Stimulated activated CD8-positive, alpha-beta memory T cell treated with anti-CD3 and anti-CD28 coated beads, Interleukin-7, amount 100 ng/mL, for 1 hour (primary cell): ENCODE measurements at places on chromosomes 6 and 20.

- DNase-seq: no peak
Observed at GRCh38 chr6:109013656-109014305, 80.9 kb downstream of the SESN1 start.

DNA sequence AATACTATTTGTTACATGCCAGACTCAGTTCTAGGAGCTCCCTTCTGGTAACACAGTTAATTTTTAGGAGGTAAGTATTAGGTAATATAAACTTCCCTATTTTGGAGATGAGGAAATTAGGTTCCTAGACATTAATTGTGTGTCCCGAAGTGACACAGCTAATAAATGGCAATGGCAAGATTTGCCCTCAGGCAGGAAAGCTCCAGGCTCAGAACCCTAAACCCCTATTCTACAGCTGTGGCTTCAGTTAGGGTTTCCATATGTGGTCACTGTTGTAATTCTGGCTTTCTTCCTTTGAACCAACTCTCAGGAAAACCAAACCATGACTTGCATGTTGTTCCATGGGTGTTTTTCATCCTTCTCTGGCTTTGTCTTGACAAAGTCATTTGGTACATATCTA is 188.2 kb downstream of the PLCB1 start:
- DNase-seq: no peak

DNA sequence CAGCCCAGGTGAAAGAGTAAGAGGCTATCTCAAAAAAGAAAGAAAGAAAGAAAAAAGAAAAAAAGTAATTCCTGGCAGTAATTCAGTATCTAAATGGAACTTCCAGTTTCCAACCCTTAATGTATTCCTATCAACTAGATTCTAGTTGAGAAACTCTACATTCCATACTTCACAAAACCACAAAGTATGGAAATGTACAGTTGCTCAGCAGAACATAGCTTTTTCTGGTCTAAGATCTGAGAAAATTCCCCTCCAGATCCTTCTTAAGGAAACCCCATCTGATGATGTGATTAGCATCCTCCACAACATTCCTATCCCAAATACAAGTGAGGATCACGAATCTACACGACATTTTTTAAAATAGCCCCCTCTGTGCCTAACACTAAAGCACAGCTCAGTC is 3.6 kb downstream of the ARMH2 start:
- no peak for DNase-seq

DNA sequence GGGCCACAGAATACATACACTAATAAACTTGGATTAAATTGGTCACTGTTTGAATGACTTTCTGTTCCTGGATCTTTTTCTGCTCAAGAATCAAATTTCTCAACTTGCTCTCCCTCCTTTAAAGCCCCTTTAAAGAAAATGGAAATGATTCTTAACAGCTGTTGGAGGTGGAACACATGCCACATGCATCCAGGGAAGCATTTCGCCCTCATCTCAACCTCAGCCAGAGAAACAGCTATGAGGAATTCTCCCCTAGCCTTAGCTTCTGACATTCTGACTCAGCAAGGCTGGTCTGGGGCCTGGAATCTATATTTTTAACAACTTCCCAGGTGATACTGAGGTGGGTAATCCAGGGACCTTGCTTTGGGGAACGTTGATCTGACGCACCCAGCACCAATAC is 263.4 kb upstream of the ECI2 start:
- no peak for DNase-seq

DNA sequence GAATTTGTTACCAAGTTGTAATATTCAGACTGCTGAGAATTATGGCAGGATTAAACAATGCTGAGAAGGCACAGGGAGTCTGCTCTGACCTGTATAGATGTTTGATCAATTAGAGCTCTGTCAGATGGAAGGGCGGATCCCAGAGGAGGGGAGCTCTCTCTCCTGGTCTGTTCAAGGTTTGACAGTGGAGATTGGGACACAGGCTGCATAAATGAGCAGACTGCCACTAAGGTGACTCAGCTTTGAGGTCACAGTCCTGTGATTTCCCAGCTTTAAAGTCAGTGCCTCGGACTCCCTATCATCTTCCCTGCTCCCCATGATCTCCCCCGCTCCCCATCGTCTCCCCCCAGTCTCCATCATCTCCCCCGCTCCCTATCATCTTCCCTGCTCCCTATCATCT is 59.2 kb upstream of the SLC22A23 start:
- no peak for DNase-seq

GRCh38 chr6:137892271-137892708 is 25.2 kb downstream of the TNFAIP3 start:
- DNase-seq: no peak

DNA sequence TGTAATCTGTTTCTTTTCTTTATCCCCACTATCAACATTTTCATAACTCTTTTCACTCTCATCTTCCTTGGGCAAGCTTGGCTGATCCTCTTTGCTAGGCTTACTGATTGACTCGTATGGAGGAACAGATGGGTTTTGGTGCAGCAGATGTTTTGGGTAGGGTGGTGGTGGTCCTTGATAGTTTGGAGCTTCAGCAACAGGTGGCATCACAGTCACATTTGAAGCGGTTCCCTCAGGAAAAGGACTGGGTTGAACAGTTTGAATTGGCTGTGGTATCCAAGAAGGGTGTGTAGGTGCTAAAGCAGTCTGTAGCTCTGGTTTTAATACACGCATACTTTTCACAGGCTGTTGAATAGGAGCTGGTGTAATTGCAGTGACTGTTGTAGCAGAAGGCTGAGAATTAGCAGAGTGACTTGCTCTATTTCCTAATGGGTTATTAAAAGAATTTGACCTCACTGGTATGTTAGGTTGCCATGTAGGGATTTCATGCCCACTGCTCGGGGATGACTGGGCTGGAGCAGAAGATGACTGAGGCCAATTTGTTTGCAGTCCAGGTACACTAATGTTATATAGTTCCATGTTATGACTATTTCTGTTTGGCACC is 34.5 kb downstream of the LATS1 start:
- no peak for DNase-seq

DNA sequence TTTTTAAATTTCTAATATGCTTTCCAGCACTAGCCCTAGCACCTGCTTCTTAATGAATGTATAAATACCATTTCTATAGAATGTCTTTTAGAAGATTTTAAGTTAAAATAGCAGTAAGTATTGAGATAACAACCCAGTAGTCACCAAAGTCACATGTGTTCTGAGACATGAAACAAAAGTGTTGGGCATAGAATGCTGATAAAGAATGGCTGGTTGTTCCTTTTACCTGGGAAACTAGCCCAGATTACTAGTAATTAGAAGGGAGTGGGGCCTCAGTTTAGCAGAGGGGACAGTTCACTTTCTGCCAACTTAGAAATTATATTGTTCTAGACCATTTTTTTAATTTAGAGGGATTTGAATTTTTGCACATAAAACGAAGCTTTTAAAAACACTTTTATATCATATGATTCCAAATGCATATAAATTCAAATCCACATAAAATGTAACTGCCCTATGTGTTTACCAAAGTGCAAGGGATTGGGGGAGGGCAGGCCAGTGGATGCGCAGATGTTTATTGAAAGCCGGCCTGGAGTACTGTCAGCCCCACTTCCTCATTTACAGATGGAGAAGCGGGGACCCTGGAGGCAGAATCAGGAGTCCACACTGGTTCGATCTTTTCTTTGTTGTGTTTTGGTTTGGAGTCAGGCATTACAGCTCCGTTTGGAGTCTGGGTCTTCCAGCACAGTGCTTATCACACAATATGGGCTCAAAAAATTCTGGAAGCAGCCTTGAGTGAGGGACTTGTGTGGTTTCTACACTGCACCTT is 139.8 kb downstream of the ZDHHC14 start:
- DNase-seq: no peak

DNA sequence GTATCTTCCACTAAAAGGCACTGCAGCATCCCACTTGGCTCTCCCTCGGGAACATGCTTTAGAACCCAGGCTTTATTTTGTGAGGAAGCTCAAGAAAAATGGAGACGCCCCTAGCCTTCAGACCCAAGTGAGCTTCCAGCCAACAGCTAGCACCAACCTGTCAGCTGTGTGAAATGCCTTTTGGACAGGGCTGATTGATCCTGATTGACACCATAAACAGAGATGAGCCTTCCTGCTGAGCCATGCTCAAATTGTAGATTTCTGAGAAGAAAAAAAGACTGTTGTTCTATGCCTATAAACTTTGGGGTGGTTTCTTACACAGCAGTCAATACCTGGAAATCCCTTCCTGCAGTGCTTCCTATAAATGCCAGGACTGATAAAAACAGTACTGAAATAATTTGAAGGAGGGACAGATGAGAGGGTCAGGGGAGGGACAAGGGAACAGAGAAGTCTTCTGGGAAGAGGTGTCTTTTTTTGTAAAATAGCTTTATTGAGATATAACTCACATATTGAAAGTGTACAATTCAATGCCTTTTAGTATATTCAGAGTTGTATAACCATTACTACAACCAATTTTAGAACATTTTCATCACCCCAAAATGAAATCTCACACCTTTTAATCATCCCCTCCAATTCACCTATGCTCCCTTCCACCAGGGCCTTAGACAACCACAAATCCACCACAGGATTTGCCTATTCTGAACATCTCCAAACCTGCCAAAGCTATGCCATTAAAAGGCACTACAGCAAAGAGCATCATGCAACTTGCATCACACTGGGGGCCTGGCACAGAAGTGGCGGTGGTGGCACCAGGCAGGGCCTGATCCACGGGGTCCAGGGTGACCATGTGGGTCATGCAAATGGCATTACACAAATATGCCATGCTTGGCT is 2.7 kb upstream of the STK4 start:
- no peak for DNase-seq

- DNase-seq: no peak
Observed at GRCh38 chr6:27726619-27727023, 185.6 kb downstream of the OR2B2 start.

- DNase-seq: no peak
Observed at GRCh38 chr20:14956026-14956425, 618.6 kb upstream of the FLRT3 start.

DNA sequence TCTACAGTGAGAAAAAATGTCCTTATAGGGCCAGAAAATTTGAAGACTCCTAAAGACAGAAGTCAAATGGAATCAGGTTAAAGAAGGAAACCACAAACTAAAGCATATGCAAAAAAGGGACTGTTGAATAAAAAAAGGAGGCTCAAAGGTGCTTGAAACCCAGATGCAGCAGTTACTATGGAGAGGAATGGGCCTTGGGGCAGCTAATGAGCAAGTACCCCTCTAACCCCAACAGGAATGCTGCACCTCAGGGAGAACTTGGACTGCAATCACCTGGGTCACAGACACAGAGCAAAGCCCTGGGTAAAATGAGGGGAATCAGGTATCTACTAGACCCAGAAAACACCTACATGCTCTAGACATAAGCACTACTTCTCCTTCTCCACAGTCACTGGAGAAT is 313.9 kb downstream of the UBE3D start:
- no peak for DNase-seq

DNA sequence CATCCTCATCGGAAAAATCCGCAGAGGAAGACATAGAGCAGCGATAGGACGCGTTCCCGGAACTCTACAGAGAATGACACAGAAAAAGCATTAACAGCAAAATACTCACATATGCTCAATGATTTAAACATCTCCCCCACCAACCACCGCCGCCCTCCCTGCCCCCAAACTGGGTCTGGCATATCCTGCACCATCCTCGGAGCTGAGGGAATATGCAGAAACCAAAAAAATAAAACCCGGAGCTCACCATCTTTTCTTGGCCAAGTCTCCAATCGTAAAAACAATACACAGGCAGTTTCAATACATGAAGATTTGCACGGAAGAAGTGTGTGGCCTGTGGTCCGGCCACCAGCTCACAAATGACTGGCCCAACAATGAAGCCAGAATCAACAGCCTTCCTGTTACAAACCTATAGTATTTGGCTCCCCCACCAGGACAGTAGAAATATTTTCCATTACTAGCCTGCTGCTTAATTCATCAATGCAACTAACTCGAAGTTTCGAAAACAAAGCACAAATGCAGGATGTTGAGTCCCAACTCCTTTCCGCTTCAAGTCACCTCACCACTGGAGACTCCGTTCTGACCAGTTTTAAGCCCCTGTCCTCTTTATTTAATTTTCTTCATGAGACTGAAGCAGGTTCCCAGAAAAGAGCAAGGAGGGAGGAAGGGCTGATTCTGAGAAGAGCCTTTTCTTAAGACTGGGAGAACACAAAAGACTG is 103.2 kb upstream of the BEND6 start:
- DNase-seq: no peak

DNA sequence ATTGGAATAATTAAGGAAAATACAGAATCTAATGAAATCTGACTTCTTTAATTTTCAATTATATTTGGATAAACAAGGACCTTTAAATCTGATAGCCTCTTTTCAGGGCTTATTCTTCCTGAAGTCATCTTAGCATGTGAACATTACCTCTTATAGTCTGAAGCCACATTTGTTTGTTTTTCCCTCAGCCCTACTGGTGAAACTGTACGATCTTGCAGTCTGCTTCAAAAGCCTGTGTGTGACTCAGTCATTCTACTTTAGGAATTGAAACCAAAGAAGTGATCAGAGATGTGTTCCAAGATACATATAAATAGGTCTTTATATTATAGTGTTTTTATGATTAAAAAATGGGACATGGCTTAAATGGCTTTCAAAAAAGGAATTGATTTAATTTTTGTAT is 67.5 kb downstream of the MACROD2 start:
- no peak for DNase-seq

- DNase-seq: no peak
Observed at GRCh38 chr20:18496042-18496441, 983 bp downstream of the RBBP9 start.

DNA sequence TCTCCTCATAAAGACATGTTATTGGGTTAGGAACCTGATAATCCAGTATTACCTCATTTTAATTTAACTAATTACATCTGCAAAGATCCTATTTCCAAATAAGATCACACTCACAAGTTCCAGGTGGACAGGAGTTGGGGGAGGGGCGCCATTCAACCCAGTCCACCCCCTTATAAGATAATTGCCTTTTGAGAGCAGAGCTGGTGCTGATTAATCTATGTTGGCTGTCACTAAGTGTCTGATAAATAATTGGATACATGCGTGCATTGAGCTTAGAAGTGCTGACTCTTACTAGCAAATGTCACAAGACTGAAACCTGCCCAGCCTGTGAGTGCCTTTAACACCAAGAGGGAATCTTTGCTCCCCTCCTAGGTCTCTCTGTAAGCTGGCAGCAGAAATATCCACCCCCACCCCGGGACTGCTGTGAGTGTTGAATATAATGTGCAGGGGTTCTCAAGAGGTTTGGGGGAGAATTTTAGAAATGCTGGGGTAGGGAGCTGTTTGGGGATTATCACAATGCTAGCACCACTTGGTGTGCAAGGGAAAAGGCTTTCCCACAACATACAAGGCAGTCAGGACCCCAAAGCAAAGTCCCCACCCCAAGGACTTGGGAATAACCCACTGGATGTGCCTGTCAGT is 87.5 kb downstream of the ANKRD60 start:
- DNase-seq: no peak
